Stimulated activated CD8-positive, alpha-beta memory T cell treated with anti-CD3 and anti-CD28 coated beads, Interleukin-15, amount 100 ng/mL, for 48 hours (primary cell): ENCODE measurements at places on chromosomes 12 and 14.

DNA sequence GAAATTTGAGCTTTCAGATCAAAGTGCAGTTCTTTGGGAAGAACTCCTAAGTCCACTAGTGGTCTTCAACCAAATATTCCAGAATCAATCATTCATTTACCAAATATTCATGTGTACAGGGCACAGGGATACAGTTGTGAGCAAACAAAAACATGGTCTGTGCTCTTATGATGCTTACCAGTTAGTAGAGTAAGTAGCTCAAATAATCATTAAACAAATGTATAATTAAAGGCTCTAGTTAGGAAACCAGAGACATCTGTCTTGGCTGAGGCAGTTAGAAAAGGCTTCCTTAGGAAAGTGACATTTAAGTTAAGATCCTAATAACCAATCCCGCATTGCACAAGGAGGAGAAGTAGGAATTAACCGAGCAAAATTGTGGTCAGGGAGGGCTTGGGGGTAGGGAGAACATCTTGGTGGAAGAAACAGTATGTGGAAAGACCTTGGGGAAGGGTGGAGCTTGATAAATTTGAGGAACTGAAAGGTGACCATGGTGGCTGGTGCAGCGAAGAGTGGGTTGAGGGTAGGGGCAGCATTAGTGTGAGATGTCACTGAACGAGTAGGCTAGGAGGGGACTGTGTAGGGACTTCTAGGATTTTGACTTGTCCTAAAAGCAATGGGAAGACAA, 40.0 kb downstream of the PEBP1 start:
- DNase-seq: no peak

GRCh38 chr12:56118688-56119357, 757 bp downstream of the ZC3H10 start:
- DNase-seq: no peak

DNA sequence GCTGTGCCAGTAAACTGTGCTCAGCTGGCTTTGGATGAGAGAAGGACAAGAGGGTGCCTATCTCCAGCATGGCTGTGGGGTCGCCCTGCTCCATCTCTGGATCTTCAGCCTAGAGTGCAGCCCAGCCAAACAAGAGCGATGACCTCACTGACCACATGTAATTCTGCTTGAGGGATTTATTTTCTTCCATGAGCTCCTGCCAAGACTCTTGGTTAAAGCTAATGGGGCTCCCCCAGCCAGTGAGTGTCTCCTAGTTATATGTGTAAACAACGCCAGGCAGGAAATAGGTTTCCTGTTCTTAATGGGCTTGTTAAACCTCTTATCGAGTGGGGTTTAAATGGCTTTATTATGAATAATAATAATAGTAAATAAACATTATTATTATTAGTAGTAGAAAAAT, 397.2 kb downstream of the NRXN3 start:
- no peak for DNase-seq

DNA sequence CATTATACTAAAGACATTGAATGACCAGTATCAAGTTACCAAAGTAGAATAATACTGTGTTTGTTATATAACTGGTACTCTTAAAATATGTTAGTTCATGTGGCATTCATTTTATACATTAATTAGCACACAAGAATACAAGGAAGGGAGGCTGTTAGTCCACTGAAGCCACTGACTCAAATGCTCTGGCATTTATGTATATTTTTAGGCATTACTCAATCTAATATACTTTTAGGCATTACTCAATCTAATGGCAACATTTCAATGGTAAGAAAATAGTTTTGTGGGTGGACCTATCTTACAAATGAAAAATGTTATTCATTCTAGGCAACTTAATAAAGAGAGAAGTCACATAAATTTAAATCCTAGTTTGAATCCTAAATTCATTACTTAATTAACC, 874.4 kb upstream of the USP15 start:
- DNase-seq: no peak

- no peak for DNase-seq
These were observed 2.9 kb downstream of the FBXO34 start for GRCh38 chr14:55274146-55274545.

GRCh38 chr14:105466531-105467248, 7.9 kb upstream of the CRIP2 start:
- DNase-seq: no peak

DNA sequence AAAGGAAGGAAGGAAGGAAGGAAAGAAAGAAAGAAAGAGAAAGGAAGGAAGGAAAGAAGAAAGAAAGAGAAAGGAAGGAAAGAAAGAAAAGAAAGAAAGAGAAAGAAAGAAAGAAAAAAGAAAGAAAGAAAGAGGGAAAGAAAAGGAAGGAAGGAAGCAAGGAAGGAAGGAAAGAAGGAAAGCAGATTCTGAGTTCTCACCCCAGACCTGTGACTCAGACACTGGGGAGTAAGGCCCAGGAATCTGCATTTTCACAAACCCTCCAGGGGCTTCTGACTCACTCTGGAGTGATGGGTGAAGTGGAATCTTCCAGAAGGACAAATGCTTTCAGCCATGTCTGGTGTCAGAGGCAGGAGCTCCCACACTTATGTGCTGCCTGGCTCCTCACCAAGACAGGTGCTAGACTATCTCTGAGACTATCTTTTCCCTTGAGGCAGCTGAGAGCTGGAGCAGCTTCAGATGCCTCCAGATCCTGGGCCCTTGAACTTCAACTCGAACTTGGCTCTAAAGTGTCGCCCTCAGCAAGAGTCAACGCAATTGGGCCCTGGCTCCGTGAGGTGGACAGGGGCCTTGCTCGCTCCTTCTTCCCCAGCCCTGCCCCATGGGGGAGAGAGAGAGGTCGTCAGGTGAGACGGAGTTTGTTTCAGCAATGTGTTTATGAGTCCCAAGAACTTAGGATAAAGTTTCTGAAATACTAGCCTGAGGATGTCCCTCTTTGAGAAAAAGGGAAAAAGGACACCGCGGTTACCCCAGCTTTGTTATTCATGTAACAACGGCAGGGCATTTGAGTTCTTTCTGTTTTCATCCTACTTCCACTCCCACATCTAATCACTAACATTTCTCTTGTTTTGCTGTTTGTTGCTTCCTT, 19.8 kb upstream of the SCARB1 start:
- DNase-seq: no peak

GRCh38 chr12:113802966-113803758, 163.0 kb downstream of the RBM19 start:
- no peak for DNase-seq

- DNase-seq: no peak
These were observed 230.0 kb downstream of the MSRB3 start for GRCh38 chr12:65508276-65509035.

GRCh38 chr12:111222523-111222922, 146.4 kb downstream of the PHETA1 start:
- DNase-seq: no peak

GRCh38 chr12:132327336-132328171, 1.8 kb downstream of the GALNT9 start:
- peak; percentile 67 for DNase-seq

- DNase-seq: no peak
These were observed 8.1 kb upstream of the FGF23 start for GRCh38 chr12:4387607-4388006.

GRCh38 chr14:93734086-93734822, 54.0 kb downstream of the PRIMA1 start:
- DNase-seq: no peak

GRCh38 chr14:98444077-98444476, 827.9 kb downstream of the BCL11B start:
- no peak for DNase-seq

- no peak for DNase-seq
These were observed 284.6 kb downstream of the BCAT1 start for GRCh38 chr12:24664161-24664880.

DNA sequence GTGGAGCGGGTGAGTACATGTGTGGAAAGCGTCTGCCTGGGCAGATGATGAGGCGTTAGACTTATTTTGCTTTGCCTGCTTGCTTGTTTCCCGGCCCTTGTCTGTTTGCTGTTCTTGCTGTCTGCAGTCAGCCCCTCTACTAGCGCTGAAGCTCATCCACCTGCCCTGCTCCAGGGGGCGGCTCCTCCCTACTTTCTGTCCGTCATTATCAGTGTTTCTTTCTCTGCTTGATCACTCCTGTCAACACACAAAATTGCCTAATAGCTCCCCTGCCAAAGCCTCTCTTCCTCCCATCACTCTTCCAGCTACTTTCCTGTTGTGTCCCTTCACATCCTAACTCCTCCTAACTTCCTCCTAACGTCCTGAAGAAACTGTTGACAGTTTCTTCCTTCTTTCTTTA, 34.9 kb upstream of the GALNT8 start:
- DNase-seq: no peak

DNA sequence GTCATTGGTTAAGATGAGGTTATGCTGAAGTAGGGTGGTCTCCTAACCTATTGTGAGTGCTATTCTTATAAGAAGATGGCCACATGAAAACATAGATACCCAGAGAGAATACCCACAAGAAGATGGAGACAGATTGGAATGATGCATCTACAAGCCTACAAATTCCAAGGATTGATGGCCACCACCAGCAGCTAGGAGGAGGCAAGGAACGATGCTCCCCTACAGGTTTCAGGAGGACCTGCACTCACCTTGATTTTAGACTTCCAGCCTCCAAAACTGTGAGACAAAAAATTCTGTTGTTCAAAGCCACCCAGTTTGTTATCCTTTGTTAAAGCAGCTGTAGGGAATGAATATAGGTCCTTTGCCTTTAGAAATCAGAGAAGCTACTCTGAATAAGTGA, 227.4 kb downstream of the NEDD1 start:
- DNase-seq: no peak

GRCh38 chr12:3272958-3273357, 195.8 kb downstream of the TSPAN9 start:
- DNase-seq: no peak

- DNase-seq: no peak
These were observed 33.2 kb upstream of the LTBP2 start for GRCh38 chr14:74645244-74645643.

GRCh38 chr12:11078246-11078645, 13.9 kb downstream of the TAS2R43 start:
- no peak for DNase-seq
